ENCODE measurements at places on chromosomes 5 and 9.
A peak's percentile ranks its signal among the peaks of the same experiment; 100 is the strongest.

GRCh38 chr9:132609184-132609583, 26.8 kb downstream of the BARHL1 start:
- no peak for DNase-seq

- peak; percentile 11 for DNase-seq
Observed at GRCh38 chr9:111399772-111400563, 69.9 kb upstream of the OR2K2 start.

DNA sequence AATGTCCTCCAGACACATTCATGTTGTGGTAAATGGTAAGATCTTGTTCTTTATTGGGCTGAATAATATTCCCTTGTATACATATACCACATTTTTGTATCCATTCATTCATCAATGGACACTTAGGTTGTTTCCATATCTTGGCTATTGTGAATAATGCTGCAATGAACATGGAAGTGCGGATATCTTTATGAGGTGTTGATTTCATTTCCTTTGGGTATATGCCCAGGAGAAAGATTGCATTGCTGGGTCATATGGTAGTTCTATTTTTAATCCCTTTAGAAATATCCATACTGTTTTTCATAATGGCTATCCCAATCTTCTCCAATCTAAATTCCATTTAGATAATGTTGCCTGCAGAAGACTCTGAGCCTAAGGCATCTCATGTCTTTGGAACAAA, 78.0 kb upstream of the TNC start:
- no peak for DNase-seq

DNA sequence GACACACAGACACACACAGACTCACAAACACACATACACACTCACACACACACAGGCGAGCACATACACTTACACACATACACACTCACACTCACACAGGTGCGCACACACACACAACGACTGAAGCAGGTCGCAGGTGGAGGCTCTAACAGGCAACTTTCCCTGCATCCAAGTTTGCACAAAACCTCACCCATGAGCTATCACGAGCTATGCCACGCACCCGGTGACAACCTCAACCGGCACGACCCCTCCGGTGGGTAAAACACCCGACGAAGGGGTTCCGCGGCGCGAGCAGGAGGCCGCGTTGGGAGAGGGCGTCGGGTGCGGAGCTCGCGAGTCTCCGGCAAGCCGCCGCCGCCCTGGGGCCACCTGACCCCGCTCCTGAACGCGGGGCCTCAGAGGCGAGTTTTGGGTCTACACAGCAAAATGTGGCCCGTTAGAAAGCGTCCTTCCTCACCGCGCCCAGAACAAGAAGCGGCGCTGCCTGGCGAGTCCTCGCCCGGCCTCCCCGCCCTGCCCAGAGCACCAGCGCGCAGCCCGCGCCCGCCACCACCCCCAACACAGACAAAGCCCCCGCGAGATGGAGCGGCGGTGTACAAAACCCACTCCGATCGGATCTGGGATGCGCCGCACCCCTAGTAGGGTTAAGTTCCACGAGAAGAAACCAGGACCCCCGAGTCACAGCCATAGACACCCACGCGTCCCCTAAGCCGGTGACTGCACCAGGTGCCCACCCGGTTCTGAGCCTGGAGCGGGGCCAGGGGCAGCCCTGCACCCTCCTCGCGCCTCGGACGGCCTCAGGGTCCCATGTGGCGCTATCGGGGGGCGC, 665 bp downstream of the SLC6A3 start:
- no peak for DNase-seq

GRCh38 chr9:29100762-29101161, 1527.5 kb upstream of the C9orf72 start:
- no peak for DNase-seq
